Left cardiac atrium (tissue), 4 donors: ENCODE measurements at places on chromosomes 4 and X.

GRCh38 chr4:6046526-6047129, 28.4 kb upstream of the C4orf50 start:
- no peak for DNase-seq

GRCh38 chr4:90152024-90152423, 24.8 kb downstream of the CCSER1 start:
- no peak for DNase-seq

DNA sequence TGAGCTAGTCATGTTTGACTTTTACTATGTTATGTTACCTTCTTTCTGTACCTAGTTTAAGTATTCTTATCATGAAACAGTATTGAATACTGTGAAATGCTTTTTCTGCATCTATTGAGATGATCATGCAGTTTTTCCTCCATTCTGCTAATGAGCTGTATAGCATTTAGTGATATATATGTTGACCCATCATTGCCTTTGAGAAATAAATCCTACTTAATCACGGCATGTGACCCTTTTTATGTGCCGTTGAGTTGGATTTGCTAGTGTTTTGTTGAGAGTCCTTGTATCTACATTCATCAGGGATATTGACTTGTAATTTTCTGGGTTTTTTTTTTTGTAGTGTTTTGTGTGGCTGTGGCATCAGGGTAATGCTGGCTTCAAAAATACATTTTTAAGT, 537.7 kb upstream of the AADAT start:
- no peak for DNase-seq

DNA sequence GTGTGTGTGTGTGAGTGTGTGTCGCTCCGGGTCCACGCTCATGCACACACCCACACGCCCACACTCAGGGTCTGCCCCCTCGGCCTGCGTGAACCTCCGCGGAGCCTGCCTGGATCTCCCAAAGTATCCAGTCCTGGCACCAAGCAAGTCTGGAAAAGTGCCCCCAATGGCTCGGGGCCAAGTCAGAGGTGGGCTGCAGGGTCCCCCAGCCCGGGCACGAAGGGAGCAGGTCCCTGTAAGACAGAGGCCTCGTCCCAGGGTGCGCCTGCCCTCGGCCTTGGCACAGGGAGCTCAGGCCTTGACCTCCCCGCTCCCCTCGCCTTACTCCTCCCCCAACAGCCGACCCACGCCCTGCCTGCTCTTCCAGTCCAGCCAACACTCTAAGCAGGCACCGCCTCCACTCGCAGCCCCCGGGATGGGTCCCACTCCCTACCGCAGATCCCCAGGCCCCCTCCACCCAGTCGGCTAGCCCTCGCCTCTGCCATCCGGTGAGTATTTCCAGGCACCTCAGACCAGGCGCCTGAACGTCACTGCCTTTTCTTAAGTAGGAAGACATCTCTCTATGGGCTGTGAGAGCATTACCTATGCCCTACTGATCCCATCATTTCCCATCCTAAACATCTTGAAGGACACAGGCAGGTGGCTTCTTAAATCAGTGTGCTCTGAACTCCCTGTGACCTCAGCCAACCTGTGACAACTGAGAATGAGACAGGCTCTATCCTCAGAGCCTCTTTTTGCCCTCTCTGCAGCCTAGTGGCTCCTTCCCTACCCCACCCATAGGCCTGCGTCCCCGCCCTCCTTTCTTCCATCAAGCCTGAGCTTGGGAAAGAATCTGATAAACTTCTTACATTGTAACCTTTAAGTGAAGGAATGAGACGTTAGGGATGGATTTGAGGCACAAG, 704 bp downstream of the FAM114A1 start:
- peak; percentile 69 for DNase-seq

DNA sequence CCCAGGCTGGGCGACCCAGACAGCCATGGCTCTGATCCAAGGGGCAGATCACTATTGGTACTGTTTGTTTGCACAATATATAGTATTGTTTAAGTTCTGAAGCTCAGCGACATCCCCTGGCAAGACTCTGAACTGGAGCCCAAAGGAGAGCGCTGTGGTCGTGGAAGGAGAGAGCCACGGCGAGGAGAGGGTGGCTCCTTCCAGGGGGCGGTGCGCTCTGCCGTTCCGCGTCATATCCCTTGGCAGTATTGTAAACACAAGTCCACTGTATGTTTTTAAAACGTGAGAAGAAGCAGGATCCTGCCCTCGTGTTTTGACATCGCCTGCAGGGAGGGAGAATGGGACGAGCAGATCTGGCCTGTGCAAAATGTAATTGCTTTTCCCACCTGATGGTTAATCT, 185.5 kb downstream of the RAB28 start:
- no peak for DNase-seq

DNA sequence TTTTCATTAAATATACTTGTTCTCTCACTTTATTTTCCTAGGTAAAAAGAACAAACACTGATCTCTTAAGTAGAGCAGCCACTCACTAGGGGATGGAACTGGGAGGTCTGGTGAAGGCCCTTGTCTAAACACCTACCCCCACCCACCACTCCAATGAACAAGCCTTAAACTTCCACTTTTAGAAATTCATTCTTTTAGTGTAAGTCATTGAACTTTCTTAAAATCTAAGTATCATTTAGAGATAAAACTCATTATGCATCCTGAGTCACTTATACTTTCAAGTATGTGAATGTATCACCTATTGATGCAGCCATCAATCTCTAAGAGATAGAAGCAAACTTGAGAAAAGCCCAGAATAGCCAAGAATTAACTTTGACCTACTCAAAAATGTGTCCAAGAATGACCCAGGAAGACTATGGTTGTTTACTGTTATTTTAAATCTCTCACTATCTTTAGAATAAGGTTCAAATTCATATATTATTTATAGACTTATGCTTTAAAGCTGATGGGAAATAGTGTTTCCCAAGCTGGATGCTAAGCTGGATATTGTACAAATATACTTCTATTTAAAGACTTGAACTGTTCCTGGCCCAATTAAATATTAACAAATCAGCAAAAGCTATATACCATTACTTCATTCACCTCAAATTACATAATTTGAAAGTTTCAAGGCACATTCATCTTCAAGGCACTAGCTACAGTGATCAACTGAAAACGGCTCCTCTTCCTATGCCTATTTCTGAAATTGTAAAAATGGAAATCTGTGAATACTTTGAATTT, 49.5 kb downstream of the CAMK2D start:
- DNase-seq, result no peak

DNA sequence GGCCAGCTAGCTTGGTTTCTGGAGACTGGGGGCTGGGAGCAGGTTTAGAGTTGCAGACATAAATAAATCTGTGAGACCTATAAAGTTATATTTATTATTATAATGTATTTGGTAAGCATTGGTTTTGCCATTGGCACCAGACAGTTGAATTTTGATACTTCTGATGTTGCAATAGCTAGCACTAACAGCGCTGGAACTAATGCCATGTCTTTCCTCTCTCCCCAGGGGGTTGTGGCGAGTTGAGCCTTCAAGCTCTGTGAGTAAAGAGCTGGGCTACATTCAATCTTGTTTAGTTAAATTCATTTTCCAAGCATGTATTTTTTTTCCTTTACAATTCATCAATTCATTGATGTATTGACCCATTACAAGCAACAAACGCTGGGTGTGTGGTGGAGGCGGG, 358.7 kb upstream of the NR3C2 start:
- no peak for DNase-seq

GRCh38 chrX:54819201-54819600, 11.7 kb downstream of the MAGED2 start:
- no peak for DNase-seq

GRCh38 chrX:40877887-40878286, 142.5 kb upstream of the MED14 start:
- DNase-seq, result no peak

DNA sequence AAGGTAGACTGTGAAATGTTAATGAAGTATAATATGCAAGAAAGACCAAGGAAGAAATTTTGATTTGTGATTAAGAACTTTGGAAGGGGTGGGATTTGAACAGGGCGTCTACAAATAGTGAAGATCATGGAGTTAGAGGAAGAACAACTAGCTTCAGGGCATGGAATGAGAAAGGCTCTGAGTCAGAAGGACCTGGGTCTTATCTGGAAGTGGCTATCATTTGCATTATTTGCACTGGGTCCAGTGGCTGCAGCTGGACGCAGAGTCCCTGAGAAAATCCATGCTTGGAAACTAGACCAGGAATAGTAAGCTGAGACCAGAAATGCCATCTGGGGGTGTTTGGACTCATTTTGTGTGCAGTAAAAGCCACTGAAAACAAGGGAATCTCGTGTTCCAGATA, 4.3 kb upstream of the LIMCH1 start:
- DNase-seq, result no peak

GRCh38 chr4:15920723-15921591, 17.6 kb downstream of the FGFBP1 start:
- peak; percentile 90 for DNase-seq

- DNase-seq, result peak; percentile 27
Observed at GRCh38 chrX:65985922-65986588, 53.8 kb downstream of the VSIG4 start.

DNA sequence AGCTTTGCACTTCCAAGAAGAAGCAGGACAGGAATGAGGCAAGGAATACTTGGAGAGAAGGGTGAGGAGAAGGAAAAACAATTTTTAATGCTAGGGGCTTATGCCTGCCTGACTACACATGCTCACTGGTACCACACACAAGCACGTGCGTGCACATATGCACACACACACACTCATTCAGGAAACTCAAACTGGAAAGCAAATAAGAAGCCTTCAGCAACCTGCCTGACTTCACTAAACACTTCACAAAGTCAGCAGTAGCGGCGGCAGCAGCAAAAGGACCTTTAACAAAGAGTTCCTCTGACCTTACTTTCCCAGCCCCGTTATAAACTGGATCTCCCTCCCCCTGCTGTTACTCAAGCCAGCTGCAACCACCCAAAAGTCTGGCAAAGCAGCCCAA, 3.3 kb downstream of the ZDHHC9 start:
- no peak for DNase-seq

GRCh38 chr4:2696423-2696822, 59.7 kb downstream of the TNIP2 start:
- no peak for DNase-seq

GRCh38 chr4:118954246-118954645, 65.6 kb downstream of the SYNPO2 start:
- DNase-seq, result no peak

GRCh38 chr4:123114915-123115756, 192.7 kb upstream of the NUDT6 start:
- DNase-seq, result no peak

DNA sequence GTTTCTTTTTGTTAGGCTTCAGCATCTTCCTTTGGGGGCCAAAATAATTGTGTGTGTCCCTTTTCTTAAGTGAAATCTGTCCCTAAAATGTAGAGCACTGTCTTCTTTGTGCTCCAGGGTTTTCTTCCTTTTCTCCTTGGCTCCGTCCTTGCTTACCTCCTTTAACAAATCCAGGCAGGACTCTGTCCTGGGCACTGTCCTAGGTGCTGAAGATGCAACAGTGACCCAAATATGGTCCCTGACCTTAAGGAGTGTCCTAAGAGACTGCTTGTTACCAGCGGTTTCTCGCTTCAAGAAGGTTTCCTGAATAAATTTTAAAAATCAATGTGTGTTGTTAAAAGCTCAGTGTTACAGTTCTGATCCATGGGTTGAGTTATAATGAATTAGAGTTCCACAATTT, 471.8 kb downstream of the KCNIP4 start:
- no peak for DNase-seq

GRCh38 chrX:67426946-67427345, 116.9 kb upstream of the AR start:
- no peak for DNase-seq

GRCh38 chr4:96012687-96013086, 172.8 kb downstream of the PDHA2 start:
- no peak for DNase-seq

- DNase-seq, result no peak
Observed at GRCh38 chr4:56259655-56260054, 127.6 kb downstream of the AASDH start.

- peak; percentile 40 for DNase-seq
Observed at GRCh38 chrX:69128588-69128987, 36.7 kb downstream of the PJA1 start.

- no peak for DNase-seq
Observed at GRCh38 chrX:121987163-121987562, 939.8 kb downstream of the GLUD2 start.

- no peak for DNase-seq
Observed at GRCh38 chrX:97494756-97495372, 611.2 kb downstream of the RPA4 start.

DNA sequence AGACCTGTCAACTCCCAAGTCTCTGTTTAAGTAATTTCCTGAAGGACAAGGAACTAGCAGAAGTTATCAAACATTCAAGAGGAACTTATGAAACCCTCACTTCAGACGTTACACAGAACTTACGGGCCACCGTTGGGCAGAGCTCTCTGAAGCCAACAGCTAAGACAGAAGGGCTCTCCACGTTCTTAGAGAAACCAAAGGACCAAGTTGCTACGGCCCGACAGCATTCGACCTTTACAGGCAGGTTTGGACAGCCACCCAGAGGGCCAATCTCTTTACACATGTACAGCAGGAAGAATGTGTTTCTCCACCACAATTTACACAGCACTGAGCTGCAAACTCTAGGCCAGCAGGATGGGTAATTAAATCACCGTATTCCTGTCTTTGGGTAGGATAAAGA, 705.1 kb upstream of the GRID2 start:
- DNase-seq, result no peak

GRCh38 chr4:110106931-110107296, 91.5 kb downstream of the ELOVL6 start:
- no peak for DNase-seq

GRCh38 chrX:28188526-28188925, 207.3 kb upstream of the DCAF8L1 start:
- no peak for DNase-seq

DNA sequence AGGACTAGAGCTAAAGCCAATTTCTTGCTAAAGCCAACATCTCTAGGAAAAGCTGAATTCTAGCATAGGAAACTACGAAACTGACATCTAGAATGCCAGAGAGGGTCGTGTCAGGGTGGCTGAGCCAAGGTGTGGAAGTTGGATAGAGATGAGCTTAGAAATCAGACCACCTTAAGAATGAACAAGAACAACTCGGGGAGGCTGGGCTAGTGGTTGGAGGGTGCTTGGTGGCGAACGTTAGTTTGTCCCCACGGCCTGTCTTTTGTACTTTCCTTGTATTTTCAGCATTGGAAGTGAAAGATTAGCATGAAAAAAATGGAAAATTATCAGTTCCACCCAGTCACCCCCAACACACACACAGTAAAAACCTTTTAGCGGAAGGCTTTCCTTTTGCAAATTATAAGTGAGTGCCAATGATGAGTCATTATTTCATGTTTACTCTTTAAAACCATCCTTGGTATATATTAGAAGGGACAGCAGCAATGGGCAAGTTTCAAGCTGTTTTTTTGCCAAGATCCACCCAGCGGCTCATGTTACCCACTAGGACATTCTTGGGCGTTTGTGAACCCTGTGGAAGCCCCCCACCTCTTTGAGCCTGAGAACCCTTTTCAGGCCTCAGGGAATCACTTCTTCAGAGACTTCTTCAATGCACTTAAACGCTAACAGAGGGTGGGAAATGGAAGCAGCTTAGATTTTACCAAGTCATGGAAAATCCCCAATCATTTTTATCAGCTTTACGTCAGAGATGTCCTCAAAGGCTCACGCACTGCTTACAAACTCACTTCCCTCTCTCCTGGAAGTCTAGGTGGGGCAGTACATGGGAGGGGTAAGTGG, 4.9 kb upstream of the PPEF1 start:
- no peak for DNase-seq

GRCh38 chrX:78029663-78030062, 60.2 kb upstream of the PGAM4 start:
- no peak for DNase-seq

GRCh38 chr4:165873298-165874071, 448 bp downstream of the TLL1 start:
- peak; percentile 49 for DNase-seq

- DNase-seq, result no peak
Observed at GRCh38 chr4:78661921-78662521, 110.5 kb downstream of the ANXA3 start.

GRCh38 chrX:49030283-49030682, 12.9 kb downstream of the TFE3 start:
- no peak for DNase-seq
